ENCODE measurements at places on chromosomes 3 and 15. TPM values are rescaled to one million over a fixed set of nuclear protein-coding genes. Genes with fewer than 3 reads are reported as not detected.

DNA sequence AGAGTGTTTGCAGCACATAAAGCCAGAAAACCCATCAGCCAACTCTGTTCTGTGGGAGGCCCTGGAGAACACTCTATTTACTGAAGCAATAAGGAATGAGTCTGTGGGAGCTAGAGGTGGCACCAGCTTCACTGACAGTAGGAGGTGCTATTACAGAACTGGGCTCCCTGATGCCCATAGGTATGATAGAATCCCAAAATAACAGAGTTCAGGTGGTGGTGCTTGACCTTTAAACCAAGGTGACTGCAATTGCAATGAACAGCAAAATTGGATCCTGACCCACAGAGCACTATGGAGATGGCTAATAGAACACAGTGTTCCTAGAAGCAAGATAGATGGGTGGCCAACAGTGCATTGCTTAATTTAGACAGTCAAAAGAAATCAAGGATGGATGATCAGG is 95.4 kb upstream of the RNU6-1 start:
- DNase-seq, result no peak

Gene TM4SF18
- total RNA-seq, result not detected

DNA sequence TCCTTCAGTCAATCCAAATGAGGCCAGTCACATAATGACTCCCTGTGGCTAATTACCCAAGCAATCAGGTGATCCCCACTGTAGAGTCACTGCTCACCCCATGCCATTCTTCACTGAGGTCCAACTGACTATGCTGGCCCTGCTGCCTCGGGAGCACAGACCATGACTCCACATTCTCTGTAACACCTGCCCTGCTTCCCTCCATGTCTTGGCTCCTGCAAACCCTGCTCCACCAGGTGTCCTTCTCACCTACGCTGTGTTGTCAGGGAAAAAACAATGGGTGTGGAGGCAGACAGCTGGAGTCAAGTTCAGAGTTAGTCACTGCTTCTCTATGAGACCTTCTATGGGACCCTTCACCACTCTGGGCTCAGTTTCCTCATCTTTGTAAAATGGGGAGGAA is 6.1 kb upstream of the SFMBT1 start:
- DNase-seq, result no peak

DNA sequence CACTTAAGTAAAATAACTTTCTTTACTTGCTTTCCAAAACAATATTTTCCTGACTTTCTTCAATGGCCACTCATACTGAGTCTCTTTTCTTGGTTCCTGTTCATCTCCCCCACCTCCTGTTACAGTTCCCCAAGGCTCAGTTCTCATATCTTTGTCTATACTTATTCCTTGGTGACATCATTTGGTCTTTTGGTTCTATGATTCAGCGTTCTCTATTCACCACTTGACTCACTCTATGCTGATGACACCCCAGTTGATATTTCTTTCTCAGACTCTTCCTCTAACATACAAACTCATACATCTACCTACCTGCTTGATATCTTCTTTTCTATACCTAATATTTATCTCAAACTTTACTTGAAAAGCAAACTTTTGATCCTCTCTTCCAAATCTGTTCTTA is 85.0 kb upstream of the P3H2 start:
- DNase-seq, result no peak

Gene IMPG2
- total RNA-seq, result 0.82 TPM

Gene UBAP1L
- total RNA-seq, result 15.1 TPM

DNA sequence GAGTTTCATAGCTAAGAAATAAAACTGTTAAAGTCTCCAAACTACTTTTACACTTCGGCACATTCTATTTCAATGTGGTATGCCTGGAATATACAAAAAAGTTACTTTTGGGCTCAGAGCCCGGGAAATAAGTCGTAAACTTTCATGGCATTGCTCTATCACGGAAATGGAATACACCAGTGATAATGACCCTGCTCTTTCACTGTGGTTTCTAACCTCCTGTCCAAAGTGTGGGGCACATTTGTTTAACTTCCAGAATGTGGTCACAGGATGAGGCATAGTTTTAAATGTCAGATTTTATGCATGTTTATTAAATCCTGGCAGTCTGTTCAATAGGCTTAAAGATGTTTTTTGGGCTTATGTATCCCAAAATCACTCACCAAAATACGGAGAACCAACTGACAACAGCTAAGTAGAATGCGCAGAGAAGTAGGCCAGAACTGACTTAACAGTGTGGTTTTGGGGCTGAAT is 5.1 kb downstream of the CXCR6 start:
- no peak for DNase-seq
